ENCODE measurements at places on chromosomes 5 and 9. TPM values are rescaled to one million over a fixed set of nuclear protein-coding genes. Genes with fewer than 3 reads are reported as not detected.

IFNA2 gene
- not detected for polyA plus RNA-seq

ZFP37 gene
- polyA plus RNA-seq, result 13.8 TPM

ECM2 gene
- 14.9 TPM for polyA plus RNA-seq

SH3RF2 gene
- 5.4 TPM for polyA plus RNA-seq

SMU1 gene
- polyA plus RNA-seq, result 32.8 TPM

NDOR1 gene
- 12.2 TPM for polyA plus RNA-seq

ST8SIA4 gene
- polyA plus RNA-seq, result 6.5 TPM

NUTM2F gene
- not detected for polyA plus RNA-seq

WNT8A gene
- polyA plus RNA-seq, result 0.15 TPM

DNA sequence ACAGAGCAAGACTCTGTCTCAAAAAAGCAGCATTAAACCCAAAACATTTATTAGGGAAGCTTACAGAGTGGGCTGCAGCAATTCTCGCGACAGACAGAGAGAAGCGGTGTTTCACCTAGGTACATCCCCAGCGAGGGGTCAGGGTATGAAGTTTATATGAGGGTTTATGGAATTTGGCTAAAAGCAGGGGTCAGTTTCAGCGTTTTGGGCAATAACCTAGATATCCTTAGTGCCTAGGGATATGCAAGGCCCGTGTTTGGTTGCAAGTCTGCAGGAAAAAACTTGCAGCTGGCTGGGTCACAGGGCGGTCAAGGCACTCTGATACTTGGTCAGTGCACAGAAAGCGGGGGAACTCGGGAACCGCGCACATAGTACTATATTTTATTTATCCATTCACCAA is 649 bp upstream of the GLE1 start:
- DNase-seq, result peak; percentile 25

DNA sequence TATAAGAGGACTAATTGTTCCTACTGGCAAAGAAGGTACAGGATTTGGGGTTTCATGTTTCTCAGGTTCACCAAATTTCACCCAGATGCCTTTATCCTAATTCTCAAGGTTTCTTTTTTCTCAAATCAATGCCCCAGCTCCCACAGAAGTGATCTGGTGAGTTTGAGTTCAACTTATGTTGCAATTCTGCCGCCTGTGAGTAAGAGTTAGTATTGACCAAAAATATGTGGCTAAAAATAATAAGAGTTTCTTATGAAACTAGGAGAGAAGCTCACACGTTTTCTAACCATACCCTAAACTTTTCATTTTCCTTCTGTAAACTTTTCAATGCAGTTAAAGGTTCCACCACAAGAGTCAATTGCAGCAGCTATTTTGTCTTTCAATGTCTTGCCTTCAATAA is 15.1 kb downstream of the SLCO6A1 start:
- DNase-seq, result no peak

DNA sequence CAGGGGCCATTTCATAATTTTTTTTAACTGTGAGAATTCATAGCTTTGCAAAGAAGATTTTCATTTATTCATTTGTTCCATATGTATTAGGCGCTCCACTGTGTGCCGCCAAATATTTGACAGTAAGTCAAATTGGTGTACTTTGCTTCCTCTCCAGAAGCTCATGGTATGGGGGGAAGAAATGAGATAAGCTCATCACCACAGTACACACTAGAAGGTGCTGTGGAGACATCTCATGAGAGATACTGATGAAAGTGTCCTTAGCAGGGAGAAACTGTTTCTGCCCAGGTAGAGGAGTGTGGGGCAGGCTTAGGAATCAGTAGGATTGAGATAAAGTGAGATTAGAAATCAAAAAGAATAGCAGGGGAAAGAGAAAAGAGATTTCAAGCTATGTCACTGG is 136.2 kb downstream of the CDH6 start:
- DNase-seq, result no peak

DNA sequence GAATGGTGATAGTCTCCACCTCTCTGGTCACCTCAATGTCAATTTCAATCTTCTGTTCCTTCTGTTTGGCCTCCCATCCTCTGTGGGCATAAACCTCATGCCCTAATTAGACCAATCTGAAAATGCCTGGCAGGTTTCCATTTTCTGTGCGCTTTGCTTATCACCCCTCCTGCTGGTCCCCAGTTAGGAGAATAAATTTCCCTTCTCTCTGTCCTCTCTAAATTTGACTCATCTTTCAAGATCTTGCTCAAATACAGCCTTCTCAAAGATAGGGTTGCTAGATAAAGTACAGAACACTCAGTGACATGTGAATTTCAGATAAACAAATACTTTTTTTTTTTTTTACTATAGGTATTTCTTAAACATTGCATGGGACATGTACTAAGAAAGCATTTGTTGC is 69.4 kb upstream of the CD180 start:
- DNase-seq, result no peak

- DNase-seq, result no peak
These were observed 248.9 kb downstream of the ADGRV1 start for GRCh38 chr5:90807496-90807895.

- DNase-seq, result peak; percentile 22
These were observed 30.9 kb downstream of the GSN start for GRCh38 chr9:121298689-121299466.

- no peak for DNase-seq
These were observed 15.0 kb upstream of the MRNIP start for GRCh38 chr5:179873588-179874110.

- DNase-seq, result peak; percentile 75
These were observed 215.5 kb downstream of the PDZD2 start for GRCh38 chr5:31854181-31855133.

- DNase-seq, result no peak
These were observed 123.0 kb downstream of the TRIO start for GRCh38 chr5:14266171-14266570.

Data from left kidney (tissue), 8 donors.